ENCODE measurements at places on chromosomes 2 and 18.

DNA sequence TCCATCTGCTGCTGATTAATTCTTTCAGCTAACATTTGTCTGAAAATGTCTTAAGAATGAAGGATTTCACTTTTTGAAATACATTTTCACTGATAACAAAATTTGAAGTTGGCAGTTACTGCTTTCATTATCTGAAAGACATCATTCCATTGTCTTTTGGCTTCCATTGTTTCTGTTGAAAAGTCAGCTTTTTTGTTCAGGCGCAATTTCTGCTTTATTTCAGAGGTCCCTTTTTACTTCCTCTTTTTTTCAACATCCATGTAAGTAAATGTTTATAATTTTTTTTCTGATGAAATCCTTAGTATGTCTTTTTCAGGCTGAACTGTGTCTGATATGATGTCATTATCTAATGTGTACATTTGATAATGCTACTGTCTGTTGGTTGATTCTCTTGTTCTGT, 184.2 kb downstream of the RND3 start:
- no peak for DNase-seq

DNA sequence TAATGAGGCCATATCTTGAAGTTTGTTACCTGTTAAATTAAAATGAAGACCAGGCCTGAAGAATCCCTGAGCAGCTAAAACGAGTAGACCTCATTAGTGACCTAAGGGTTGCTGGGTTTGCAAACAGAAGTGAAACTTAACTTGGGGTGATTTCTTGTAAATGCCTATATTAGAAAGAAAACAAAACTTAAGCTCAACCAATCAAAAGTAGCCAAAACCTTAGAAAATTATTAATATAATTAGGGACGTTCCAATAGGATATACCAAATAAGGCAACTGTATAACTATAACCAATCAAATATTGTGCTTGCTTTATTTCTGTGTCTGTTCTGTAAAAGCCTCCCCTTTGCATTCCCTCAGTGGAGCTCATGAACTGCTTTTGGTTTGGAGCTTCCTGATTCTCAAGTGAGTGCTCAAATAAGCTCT, 137.9 kb upstream of the VRK2 start:
- DNase-seq, result no peak

DNA sequence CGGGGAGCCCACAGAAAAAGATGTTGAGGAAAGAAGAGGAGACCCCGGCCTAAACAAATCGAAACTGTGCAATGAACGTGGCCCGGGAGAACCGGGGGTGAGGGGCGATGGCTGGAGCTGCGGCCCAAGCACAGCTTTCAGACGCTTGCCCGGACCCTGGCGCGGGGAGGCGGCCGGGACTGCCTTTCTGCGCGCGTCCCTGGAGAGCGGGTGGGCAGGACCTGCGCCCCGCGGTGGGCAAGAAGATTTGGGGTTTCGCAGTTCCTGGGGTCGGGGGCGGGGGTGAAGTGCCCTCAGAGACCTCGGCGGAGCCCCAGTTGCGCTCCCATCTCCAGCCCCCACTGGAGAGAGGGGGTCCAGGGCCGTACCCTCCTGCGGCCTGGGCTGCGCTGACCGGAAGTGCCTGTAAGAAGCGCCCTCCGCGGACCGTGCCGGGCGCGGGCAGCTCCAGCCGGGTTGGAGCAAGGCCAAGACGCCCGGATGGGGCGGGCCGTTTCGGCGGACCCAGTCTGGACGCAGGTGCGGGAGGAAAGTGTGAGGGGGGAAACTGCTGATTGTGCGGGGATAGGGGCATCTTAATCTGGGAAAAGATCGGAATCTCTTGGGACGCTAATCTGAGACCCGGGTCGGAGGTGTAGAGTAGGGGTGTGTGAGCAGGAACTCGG, 11.6 kb downstream of the EN1 start:
- DNase-seq, result no peak

GRCh38 chr2:120451334-120451733, 105.4 kb downstream of the INHBB start:
- no peak for DNase-seq

DNA sequence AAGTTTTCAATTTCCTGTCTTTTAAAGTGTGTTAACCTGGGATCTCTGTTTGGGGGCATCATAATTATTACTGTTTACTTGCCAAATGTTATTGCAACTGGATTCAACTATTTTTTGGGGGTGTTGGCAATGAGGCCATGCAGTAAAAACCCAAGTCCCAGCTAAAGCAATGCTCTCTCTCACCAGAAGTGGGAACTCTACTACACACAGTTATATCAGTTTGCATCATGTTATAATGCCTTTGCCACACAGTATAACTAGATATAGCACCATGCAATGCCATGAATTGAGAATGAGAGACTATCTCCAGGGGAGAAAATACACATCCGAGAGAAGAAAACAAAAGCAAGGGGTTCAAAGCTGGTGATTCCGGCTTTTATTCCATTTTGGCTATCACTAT, 79.0 kb downstream of the GCA start:
- no peak for DNase-seq

- DNase-seq, result no peak
Observed at GRCh38 chr2:219737270-219737691, 109.9 kb downstream of the SLC4A3 start.

DNA sequence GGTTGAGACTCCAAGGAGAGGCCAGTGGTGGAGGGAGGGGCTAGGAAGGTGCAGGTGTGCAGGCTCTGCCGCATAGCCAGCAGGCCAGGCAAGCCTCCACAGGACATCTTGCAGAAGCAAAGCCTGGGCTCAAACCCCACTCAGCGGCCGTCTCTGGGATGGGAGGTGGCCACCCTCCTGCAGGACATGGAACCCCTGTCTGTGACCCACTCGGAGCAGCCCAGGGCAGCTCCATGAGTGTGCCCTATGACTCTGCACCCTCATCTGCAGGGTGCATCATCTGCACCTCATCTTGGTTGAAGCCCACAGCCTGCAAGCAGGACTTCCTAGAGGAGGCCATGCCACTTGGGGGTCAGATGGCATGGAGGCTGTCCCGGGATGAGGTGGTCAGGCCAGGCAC, 46.3 kb downstream of the GPC1 start:
- no peak for DNase-seq

GRCh38 chr18:63831080-63831788, 56.0 kb downstream of the SERPINB7 start:
- no peak for DNase-seq

DNA sequence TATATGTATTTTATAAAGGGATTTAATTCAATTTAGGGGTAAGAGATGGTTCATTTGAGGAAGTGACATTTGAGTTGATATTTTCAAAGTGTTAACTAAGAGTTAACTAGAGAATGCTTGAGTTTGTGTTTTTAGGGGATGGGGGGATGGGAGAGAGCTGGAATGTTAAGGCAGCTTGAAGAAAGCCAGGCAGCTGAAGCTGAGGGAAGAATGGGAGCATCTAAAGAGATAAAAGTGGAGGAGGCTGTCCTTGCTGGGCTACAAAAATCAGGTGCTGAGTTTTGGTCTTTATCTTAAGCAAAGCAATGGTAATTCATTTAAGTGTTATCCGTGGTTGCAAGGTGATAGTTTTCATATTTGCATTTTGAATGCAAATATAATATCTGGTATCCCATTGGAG, 9.2 kb downstream of the CHST9 start:
- DNase-seq, result no peak

GRCh38 chr2:64846177-64846576, 143.0 kb upstream of the SLC1A4 start:
- no peak for DNase-seq

- no peak for DNase-seq
Observed at GRCh38 chr2:127906206-127906926, 20.6 kb upstream of the AMMECR1L start.

DNA sequence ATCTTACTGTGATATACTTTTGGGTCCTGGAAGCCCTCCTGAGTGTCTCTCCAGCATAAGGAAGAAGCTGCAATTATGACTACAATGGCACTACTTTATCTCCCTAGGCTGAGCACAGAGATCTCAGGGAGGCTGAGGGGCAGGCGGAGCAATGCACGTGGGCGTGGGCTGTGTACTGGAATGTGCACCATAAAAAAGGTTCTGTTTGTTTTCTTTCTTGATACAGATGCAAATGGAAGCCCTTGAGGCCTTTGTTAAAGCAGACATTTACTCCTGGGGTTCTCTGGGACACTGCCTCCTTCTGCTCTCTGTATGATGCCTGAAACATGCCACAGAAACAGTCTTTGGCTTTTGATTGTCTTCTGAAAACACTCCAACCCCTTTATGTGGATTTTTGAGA, 79.1 kb upstream of the DLX2 start:
- DNase-seq, result peak; percentile 42

GRCh38 chr2:10234013-10234306, 68.7 kb upstream of the HPCAL1 start:
- no peak for DNase-seq

GRCh38 chr2:108898315-108899082, 90.5 kb downstream of the EDAR start:
- DNase-seq, result no peak

DNA sequence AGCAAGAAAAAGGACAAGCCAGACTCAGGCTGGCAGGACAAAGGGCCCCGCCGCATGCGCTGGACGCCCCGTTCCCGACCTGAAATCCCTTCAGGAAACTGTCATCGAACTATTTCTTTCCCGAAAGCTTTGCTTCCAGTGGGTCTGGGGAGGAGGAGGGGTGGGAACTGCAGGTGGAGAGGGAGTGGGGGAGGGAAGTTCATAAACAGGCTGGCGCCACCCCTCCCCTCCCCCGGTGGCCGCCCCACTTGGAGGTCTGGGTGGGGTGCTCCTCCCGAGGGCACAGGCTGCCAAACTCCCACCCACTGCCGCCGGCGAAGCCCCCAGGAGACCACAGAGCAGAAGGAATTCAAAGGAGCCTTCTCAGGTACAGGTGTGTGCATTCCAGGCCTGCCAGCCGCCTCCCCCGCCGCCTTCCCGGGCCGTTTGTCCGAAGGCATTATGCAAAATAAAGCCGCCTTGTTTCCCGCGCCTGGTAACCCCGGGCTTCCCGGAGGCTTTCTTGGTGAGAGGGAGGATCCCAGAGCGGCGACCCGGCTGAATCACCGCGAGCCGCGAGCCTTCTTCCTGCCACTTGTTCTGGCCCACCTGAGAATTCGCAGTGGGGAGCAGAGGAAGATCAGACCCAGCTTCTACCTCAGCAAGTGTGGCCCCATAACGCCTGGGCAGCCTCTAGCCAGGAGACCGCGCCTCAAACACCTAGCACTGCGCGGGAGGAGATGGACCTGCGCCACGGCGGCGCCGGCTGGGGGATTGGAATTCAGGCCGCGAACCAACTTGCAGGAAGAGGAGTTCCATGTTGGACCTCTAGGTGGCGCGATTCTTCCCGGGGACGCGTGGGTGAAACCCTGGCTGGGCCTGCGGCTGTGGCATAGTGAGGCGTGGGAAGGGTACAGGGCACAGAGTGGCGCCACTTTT, 101.9 kb downstream of the FOXI3 start:
- DNase-seq, result peak; percentile 77

- no peak for DNase-seq
Observed at GRCh38 chr2:195489101-195489500, 167.9 kb upstream of the SLC39A10 start.

DNA sequence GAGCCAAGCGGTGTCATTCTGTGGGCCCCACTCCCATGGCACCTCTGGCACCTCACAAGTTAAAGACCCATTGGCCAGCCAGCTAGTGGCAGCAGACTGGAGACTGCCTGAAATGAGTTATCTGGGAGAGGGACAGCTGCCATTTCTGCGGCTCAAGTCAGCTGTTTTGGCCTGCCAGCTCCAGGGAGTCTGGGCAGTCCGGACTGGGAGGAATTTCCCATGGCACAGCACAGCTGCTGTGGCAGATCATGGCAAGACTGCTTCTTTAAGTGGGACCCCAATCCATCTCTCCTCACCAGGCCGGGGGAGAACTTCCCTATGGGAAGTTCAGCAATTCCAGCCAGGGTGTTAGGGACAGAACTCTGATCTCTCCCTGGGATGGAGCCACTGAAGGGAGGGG, 2187.6 kb upstream of the CELF4 start:
- DNase-seq, result no peak

DNA sequence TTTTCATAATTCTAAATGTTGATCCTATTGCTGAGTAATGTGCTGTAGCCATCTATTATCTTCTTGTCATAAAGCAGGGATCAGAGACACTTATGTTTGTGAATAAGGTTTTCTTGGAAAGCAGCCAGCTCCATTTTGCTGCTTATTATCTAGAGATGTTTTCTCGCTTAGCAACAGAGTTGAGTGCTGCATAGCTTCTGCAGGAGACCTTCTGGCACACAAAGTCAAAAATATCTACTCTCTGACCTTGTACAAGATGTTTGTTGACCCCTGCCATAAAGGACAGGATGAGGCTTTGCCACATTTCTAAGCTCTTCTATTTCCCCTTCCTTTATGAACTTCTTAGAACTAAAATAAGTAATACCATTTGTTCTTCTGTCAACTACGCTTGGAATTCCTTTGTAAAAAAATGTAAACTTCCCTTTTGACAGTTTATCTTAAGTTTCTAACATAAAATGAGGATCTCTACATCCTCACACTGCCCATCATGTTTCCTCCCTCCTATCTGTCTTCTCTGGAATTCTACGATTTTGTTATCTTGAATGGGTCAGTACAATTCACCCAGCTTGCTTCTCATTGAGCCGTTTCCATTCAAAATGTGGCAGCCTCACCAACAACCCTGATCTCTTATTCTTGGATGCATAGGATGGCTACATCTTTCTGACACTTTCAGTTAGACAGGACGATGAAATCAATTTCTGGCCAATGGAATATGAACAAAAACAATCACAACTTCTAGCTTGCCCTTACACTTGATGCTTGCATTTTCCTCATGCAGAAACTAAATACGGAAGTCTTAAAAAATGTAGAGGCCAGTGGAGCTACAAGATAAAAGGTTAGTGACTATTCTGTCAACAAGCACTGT, 1377.0 kb downstream of the SUCLG1 start:
- peak; percentile 21 for DNase-seq

DNA sequence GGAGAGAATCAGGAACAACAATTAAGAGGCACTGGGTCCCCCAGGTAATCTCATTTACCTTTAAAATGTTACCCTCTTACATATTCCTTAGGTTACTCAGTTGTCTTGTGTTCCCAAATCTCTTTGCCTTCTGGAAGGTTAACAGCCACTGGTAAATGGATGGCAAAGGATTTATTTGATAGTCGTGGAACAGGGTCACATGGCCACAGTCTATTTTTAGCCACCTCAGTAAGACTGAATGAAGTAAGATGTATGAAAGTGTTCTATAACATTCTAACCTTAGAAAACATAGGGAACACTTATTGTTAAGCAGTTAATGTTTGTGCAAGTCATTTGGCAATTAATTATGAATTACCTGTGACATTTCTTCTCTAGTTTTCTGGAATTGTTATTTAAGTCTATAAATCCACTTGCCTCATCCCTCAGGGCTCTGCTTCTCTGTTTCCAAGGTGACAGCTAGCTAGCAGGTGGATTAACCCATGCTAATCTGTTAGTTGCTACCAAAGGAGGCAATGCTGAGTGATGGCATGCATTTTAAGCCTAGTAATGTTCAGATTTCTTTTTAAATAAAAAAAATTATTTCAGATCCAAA, 211.0 kb downstream of the PIK3C3 start:
- DNase-seq, result no peak

Data from HuH-7 (cell line).